T-helper 2 cell treated with Interferon-gamma antibody and Interleukin-4, amounts not matched to agents 5 μg/mL and 100 μg/mL, for 36 hours (primary cell): ENCODE measurements at places on chromosomes 16 and 17.

- DNase-seq = no peak
Observed at GRCh38 chr17:60750640-60751039, 73.0 kb downstream of the BCAS3 start.

- no peak for DNase-seq
Observed at GRCh38 chr17:32960815-32961214, 30.8 kb upstream of the SPACA3 start.

- no peak for DNase-seq
Observed at GRCh38 chr16:80198311-80199299, 342.2 kb upstream of the DYNLRB2 start.

DNA sequence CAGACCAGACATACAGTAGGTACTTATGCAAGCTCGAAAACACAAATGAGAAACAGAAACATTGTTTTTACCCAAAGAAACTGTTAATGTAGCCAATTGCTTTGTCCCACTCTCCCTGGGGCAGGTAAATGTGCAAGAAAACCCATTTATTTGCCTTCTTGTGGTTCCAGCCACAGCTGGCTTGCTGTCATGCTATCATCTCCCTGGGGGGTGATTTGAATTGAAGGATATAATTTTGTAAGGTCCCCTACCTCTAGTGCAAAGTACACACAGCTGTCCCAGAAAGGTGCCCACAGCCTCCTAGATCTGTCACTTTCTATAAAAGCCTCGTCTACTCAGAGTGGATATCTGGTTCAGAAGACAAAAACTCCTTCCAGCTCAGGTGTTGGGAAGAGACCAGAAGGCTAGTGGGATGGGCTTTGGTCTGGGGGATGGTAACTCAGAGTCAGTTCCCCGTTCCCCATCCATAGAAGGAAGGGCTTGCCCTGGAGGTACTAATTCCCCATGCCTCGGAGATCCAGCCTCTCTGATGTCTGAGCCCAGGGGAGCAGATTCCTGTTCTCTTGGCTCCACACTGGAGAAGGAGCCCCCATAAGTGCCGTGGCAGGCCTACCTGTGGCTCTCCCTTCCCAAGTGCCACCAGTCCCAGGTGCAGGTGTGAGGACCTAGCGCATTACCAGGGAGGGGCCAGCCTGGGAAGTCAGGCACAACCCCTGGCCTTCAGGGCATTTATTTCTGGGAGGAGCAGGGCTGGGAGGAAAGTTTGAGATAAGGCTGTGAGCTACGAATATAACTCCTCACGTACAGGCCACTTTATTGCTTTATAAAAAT lies 2.4 kb upstream of the PRR15L start:
- DNase-seq = no peak

GRCh38 chr16:1097800-1098199 lies 1.8 kb upstream of the C1QTNF8 start:
- DNase-seq = no peak
